ENCODE measurements at places on chromosomes 7 and 10.

DNA sequence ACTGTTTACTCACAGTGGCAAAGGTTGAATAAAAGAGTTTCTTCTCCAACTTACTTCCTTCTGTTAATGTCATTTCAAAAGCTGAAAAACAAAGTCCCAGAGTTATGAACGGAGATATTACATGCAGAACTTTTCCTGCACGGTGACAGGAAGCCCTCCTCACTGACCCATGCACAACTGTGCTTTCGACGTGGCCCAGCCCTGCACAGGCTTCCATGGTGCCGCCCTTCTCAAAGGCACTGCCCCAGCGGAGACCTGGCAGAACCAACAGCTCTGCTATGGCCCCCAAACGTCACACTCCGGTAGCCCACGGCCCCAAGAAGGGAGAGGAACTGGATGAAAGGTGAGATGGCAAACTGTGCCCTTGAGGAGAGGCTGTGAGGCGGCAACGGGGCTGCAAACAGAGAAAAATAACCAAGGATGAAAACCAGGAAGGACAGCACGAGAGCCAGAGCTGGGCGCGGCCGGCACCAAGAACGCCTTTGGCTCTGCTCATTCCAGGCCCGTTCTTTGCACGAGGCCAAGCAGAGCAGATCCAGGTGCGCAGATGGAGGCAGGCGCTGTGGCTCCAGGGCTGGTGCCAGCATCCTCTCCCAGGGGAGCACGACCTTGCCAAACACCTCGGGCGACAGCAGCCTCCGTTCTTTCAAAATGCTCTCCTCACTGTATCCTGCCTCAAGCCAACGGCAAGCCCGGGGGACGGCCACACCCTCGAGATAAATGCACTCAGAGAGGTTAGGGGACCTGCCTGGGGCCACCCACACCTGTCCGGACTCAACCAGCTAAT, 7.0 kb upstream of the FUOM start:
- no peak for DNase-seq

DNA sequence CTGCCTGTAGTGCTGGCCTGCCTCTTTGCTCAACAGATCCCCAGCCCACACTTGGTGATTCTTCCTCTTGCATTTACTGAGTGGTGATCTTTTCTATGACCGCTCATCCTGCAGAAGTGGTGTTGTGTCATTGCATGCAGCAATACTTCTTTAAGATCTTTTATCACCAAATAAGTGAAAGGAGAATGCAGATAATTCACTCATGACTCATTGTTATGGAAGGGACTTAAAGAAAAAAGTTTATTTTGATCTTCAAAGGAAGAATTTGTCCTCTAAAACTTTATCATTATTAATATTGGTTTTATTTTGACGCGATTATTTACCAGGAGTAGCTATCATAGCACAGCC, 489.1 kb upstream of the CELF2 start:
- peak; percentile 68 for DNase-seq

DNA sequence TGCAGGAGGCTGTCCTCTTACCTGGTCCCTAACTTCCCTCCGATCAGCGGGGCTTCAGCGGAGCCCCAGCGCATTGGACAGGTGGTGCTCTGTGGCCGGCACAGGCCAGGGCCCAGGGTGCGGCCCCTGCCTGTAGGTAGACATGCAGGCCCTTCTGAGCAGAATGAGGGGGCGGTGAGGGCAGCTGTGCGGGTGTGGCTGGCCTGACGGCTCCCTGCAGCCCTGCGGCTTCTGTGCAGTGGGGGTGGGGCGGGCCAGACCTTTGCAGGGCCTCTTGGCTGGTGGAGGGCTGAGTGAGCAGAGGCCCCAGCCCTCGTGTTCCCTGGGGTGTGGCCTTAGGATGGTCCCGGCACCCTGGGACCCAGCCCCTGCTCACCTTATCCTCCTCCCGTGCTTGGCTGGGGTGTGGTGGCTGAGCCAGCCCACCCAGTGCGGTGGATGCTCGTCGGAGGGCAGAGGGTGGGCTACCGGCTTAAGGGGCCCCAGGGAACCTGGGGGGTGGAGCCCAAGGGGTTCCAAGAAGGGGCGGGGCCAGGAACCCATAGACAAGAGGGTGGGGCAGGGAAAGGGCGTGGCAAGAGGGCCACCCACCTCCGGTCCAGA, 175.2 kb upstream of the TNRC18 start:
- peak; percentile 33 for DNase-seq

GRCh38 chr7:130880668-130881067, 146.7 kb upstream of the KLF14 start:
- peak; percentile 58 for DNase-seq

DNA sequence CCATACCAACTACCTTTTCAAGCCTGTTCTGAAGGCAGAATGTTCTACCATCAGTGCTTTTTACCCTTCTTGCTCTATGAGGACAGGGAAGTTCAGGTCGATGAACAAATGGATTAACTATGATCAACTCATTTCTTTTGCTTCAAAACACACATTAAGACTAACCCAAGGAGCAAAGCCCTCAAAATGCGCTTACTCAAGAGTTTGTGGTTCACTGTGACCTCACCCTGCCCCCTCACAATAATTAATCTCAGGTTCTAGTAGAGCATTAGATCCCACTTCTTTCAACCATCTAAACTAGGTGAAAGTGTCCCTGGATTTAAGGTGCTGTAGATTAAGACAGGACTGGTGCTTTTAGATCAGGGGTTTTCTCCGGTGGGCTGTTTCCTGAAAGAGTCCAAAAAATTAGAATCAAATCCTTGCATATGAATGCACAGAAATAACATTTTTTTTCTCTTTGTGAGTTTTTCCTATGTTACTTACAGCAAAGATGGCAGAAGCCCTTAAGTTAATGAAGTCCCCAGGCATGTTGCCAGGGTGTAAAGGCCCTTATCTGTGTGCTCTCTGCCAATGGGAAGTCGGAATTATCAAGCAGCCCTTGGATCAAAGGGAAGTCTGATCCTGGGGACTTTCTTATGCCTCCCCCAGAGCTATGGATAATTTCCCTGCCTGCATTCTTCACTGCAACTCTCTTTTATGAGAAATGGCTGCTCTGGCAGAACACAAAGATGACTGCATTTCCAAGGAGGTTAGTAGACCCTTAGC, 205.5 kb upstream of the STK17A start:
- DNase-seq = peak; percentile 30

DNA sequence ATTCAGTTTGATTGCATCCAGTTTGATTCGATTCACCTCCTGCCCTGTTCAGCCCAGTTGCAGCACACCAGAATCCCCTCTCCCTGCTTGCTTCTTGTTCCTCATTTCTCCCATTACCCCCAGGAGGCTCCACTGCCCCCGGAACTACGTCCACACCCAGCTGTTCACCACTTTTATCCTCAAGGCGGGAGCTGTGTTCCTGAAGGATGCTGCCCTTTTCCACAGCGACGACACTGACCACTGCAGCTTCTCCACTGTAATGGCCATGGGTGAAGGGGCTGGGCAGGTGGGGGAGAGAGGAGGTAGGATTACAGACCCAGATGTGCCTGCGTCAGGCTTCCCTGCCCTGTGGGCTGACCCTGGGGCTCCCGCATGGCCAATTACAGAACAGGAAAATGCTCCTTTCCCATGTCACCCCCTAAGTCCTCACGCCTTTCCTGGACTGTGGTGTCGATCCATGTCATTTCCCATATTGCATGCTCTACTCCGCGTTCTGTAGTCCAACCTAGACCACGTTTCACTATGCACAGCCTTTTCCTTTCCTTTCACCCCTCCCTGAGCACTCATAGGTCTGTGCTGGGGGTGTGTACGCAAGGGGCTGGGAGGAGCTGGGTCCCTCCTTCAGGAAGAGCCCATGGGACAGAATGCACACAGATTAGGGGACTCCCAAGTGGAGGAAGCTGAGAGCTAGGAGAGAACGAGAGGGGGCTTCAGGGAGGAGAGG, 8.2 kb downstream of the GHRHR start:
- no peak for DNase-seq

- DNase-seq = no peak
Observed at GRCh38 chr7:133513608-133514007, 260.7 kb downstream of the EXOC4 start.

DNA sequence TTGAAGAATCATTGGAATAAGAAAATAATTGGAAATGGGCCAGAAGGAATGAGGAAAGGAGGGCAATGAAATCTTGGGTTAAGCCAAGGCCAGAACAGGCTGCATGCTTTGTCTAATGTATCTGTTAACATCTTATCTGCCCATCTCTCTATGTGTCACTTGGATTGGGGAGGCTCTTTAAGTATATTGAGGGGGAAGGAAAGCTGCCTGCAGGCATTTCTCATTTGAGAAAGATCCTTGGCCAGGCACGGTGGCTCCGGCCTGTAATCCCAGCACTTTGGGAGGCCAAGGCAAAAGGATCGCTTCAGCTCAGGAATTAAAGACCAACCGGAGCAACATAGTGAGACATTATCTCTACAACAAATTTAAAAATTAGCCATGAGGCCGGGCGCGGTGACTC, 14.3 kb downstream of the PCBD1 start:
- no peak for DNase-seq

GRCh38 chr10:127123626-127124025, 72.8 kb downstream of the INSYN2A start:
- no peak for DNase-seq

GRCh38 chr7:116672596-116673456, 830 bp downstream of the MET start:
- DNase-seq = peak; percentile 16

- peak; percentile 83 for DNase-seq
Observed at GRCh38 chr10:25725917-25726716, 207.9 kb upstream of the MYO3A start.

DNA sequence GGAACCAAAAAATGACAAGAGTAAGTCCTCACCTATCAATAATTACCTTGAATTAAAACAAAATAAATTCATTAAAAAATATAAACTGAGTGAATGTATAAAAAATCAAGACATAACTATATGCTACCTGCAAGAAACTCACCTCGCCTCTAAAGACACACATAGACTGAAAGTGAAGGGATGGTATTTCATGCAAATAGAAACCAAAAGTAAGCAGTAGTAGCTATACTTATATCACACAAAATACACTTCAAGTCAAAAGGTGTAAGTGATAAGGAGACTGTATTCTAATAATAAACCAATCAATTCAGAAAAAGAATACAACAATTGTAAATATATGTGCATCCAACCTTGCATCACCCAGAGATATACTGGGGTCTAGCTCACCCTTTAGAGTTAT, 332.6 kb downstream of the SH2D4B start:
- DNase-seq = no peak

DNA sequence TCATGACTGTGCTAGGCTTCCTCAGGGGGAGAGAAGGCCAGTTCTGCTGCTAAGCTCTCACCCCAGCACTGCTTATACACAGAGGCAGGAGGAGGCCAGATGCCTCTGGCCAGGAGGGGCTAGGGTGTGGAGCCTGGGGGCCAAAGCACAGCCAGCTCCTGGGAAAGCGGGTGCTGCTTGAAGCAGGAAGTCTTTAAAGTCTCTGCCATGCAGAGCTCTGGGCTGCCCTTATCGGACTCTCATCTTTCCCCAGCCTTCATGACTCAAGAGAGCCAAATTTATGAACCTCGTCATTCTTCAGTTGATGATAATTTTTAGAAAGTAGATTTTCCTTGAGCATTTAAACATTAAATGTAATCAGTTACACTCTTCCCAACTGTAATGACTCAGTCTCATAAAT, 11.2 kb upstream of the TSPAN14 start:
- no peak for DNase-seq

GRCh38 chr10:118471863-118472262, 123.6 kb downstream of the PRLHR start:
- no peak for DNase-seq

DNA sequence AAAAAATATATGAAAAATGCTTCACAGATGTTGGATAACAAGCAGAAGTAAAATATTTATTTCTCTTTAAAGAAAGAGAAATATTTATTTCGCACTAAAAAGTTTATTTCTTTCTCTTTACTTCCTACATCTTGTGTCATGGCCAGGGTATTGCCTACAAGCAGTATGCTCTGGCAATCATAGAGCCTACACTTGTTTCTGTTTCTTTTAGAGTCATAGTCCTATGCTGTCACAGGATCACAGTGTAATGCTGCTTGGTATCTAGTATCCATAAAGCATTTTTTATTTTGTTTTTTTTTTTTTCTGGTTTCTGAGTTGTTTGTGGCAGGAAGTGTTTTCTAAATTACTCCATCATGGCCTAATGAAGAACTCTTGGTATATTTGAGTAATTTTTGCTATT, 116.0 kb downstream of the ATRNL1 start:
- no peak for DNase-seq

DNA sequence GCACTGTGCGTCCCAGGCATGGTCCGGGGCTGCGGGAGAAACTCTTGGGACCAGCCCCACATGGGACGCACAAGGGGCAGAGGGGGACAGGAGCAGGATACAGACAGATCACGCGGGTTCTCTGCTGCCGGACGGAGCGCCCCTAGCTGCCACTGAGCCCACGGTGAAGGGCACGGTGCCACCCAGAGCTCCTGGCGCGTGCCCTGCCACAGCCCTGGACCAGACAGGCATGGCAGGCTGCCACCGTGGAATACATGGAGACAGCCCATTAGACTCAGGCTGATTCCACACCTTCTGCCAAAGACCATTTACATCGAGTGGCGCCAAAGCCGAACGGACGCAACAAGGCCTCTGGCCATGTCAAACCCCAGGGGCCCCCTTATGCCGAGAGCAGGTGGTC, 90.4 kb downstream of the MAD1L1 start:
- DNase-seq = no peak

DNA sequence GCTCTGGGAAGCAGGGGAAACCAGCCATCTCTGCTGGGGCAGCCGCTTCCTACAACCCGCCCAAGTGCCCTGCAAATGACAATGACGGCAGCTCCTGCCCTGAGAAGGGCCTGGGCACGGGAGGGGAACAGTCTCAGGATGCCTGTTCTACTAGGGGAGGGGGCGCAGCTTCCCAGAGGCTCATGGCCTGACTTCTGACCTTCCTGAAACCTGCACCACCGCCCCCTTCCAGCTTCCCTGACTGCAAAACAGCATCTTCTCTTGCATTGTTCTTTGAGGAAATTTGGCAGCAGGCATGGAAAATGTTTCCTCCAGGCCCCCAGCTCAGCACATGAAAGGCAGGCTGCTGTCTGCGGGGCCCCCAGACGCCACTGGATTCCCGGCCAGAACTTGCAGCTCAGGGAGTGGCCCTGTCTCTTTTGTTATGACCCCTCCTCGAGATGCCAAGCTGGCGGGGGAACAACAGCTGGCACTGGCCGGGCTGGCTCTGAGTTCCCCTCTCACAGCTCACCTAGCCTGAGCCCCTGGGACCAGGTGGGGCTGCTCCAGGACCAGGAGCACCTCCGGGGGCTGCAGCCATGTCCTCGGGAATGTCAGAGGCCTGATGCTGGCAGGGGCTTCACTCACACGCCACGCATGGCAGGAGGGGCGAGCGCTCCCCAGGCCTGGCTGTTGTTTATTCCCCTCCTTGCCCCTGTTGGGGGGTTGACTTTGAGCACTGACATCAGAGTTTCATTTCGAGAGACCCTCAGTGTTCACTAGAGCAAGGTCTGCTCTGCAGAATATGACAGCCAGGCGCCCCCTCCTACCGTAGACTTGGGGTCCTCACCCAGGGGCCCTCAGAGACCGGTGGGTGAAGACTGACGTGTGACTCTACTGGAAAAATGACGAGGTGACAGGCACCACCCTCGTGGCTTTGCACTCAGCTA, 62.7 kb downstream of the CALML3 start:
- no peak for DNase-seq

Measured in cardiac muscle cell (in vitro differentiated cells and primary cell).